ENCODE measurements at places on chromosomes 4 and X. TPM values are rescaled to one million over a fixed set of nuclear protein-coding genes. Genes with fewer than 3 reads are reported as not detected.

ADH1B gene
- total RNA-seq = not detected

TRIM61 gene
- total RNA-seq = 0.27 TPM

N4BP2 gene
- 24.7 TPM for total RNA-seq

MAOA gene
- total RNA-seq = 0.45 TPM

FAM184B gene
- 0.16 TPM for total RNA-seq

SGMS2 gene
- total RNA-seq = 1.6 TPM

PROM1 gene
- total RNA-seq = 60.8 TPM

AFM gene
- not detected for total RNA-seq

LGI2 gene
- 4.6 TPM for total RNA-seq

DNA sequence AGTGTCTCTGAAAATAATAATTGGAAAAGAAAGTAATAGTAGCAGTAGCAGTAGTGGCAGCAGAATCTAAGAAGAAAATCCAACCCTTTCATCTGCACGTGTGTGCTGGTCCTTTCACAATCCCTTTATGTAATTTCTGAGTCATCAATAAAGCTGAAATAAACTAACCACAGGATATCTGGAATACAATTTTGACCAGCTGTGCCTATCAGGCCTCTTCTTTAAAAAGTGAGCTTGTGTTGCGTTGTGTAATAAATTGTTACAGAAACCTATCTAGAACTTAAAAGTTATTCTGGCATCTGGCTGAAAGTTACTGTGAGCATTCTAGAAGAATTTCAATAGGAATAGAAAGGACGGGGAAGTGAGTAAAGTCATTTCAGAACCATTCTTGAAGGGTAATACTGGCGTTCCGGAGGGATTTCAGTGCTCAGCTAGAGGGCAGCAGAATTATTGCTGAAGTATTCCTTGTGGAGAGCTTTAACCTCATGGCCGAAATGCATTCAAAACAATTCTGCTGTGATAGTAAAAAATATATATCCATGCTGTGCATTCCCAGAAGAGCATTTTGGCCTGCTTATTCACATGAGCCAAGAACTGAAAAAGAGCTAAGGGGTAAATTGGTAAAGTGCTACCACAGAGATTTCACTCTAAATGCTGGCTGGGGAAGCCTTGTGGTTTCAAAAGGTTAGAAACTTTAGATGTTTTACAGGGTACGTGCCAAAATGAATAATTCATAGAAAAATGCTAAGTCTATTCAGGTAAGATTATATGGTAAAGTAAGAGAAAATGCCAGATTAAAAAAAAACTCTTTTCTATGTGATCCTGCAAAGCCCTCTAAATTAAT, 260.6 kb downstream of the NKX6-1 start:
- no peak for DNase-seq

DNA sequence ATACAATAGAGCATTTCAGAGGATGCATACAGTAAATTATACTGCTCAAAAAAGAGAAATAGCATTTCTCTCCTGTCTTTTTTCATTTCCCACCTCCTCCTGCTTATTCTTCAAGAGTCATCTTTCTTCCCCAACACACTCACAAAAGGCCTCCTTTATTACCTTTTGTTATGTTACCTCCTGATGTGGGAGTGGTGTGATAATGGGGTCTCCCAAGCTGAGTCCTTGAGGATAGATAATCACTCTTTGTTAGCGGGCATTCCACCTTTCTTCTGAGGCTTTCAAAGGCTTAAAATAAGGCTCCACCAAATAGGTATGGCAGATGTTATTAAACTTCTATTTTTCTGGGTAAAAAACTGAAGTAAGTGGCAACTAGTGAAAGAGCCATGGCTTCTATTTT, 159.8 kb downstream of the CPEB2 start:
- no peak for DNase-seq

DNA sequence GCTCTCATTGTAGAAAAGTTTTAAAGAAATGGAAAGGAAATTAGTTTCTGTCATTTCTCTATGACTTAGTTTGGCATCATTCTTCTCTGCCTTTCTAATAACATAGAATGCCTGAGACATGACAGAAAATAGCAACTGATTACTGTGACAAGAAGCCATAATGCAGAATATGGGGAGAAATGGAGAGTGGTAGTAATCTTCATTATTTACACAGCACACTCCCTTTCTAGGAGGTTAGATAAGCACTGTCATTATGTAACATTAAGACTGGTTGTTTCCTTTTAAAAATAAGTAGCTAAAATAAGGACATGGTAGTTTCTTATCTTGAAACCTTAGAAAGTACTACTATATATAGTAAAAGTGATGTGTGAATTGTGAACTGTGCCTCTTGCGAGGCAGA, 1227.9 kb upstream of the PABPC4L start:
- no peak for DNase-seq

DNA sequence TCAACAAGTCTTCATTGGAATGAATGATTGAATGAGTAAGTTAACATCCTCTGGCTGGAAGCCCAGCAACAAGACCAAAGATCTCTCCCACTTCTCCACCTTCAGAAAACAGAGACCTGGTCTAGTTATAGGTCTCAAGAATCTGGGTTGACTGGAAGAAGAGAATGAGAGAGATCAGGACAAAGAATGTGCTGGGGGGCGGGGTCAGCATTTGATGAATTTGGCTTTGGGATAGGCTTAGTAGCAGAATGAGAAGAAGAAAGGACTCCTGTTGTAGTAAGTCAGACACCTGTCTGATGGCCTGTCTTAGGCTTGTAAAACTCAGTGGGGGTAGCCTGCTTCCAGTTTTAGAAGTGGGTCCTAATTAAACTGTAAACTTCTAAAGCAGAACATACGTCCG, 51.0 kb downstream of the TRIM2 start:
- no peak for DNase-seq

- no peak for DNase-seq
These were observed 172.2 kb downstream of the HS6ST2 start for GRCh38 chrX:132786217-132786616.

GRCh38 chr4:114349543-114350175, 248.9 kb upstream of the UGT8 start:
- no peak for DNase-seq

GRCh38 chr4:94698187-94698586, 59.6 kb upstream of the BMPR1B start:
- DNase-seq = no peak

DNA sequence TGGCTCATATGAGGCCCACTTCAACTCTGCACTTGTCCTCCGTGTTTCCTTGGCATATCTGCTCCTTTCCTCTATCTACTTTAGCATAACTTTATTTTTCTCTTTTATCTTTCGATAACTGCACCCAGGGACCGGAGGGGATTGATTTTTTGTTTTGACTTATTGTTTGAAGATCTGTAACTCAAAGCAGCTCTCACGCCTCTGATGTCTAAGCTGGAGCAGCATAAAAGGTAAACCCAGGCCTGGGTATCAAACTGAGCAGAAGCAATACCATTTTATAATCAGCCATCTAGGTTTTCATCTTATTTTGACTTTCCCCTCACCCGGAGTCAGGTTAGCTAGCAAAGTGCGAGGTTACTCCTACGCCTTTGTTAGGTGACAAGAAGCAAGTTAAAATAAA, 28.4 kb downstream of the LEF1 start:
- DNase-seq = no peak

DNA sequence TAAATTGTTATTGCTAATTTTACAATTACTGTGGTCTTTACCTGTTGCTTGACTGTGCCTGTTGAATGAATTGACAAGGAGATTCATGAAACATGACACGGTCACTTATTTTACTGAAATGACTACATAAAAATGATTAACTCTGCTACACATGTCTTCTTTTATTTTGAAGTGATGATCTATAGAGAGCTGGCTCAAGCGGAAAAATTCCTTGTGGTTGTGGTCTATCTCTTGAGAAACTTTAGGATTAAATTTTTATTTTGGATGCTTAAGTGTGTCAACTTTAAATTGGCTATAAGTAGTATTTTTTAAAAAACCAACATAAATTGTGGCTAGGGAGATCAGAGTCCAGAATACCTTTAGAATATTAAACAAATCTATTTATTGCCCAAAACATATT, 131.8 kb upstream of the PITX2 start:
- no peak for DNase-seq

GRCh38 chr4:163744861-163745260, 250.4 kb downstream of the TMA16 start:
- DNase-seq = no peak

- DNase-seq = no peak
These were observed 99.1 kb downstream of the AFF1 start for GRCh38 chr4:87033902-87034301.

DNA sequence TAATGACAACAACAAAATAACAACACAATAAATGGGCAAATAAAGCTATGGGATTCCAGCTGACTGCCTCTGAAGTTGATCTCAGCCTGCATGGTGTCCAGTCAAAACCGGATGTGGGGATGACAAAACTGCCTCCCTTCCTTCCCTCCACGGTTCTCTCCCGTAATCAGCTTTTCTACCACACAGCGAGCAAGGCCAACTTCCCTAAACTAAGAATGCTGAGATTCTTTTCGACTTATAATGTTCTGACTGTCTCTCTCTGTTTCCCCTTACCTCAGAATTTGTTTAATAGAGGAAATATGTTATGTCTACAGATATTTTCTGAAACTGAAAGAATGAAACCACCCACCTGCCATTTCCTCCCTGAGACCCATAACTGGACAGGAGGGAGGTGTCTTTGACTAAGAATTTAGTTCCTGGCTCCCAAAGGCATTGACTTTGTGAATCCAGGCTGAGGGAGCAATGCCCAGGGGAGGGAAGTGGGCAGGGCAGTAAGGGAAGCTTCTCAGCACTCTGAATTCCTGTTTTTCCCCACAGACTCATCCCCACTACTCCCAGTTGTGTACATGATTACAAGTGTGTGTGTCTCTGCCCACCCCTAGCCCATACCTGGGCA, 1.0 kb upstream of the TLR1 start:
- no peak for DNase-seq

- DNase-seq = no peak
These were observed 8.1 kb upstream of the TBC1D25 start for GRCh38 chrX:48531358-48531959.

GRCh38 chrX:144295921-144296320, 412.1 kb downstream of the UBE2NL start:
- DNase-seq = no peak

All from neural crest cell (in vitro differentiated cells).